Foreskin melanocyte (primary cell): ENCODE measurements at places on chromosomes 5 and 9.

DNA sequence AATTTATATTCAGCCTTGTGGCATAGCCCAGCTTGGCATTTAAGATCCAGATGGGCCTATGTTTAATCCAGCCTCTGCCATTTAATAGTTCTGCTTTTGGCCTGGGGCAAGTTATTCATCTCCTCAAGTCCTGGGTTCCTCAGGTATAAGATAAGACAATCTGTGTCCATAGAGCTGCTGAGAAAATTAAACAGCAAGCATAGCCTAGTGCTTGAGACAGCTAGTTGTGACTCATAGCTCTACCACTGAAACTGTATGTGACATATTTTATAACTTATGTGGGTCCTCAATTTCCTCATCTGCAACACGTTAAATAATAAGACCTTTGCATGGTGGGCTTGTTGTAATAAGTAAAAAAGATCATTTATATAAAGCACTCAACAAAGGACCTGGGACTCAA is 53.3 kb upstream of the ATP10B start:
- DNase-seq = no peak

DNA sequence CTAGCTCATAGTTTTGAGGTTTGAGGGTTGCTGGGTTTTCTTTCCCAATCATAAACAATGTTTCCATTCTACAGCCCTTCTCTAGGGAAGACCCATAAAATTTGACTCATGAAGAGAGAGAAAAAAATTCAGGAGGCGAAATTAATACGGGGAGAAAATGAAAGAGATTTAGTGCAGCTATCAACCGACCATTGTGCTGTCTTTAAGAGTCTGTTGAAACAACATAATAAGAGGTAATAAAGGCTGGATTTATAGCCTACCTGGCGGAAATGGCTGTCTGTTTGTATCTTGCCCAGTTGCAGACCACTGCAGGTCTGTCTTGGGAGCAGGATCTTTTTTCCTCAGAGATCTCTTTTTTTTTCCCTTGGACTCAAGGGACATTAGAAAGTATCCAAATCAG is 66.9 kb downstream of the TLR4 start:
- peak; percentile 27 for DNase-seq

DNA sequence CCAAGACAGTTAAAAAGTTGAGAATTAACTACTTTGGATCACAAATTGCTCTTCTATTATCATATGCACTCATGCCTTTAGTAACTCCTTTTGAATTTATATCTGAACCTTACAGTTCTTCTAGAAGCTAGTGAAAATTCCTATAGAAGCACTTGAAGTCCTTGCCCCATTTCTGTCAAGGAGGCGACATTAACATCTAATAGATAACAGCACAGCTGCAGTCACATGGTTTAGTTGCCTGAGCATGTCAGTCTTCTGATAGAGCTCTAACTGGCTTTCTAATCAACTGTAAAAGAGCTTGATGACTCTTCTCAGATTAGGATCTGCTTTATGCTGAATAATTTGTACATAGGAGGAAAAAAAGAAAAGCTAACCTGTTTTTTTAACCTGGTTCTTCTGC is 9.0 kb downstream of the RFESD start:
- no peak for DNase-seq

- no peak for DNase-seq
These were observed 20.0 kb downstream of the NTNG2 start for GRCh38 chr9:132181796-132182313.

- no peak for DNase-seq
These were observed 537.4 kb downstream of the TAF11L14 start for GRCh38 chr5:18171684-18172083.

DNA sequence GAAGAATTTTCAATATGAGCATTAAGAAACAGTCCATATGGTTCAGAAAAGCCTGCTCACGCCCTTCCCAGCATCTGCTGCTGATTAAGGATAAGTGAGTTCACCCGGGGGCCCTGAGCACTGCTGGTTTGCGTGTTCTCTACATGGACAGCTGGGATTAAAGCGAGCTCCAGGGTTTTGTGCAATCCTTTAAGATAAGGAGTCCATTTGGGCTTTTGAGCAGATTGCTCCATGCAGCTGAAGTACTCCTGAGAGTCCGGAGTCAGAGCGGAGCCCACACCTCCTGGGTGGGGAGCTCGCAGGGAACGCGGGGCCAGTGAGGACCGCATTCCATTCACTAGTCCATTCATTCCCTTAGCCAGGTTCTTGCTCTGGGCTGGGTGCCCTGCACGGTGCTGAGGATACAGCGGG is 149.3 kb upstream of the COL5A1 start:
- no peak for DNase-seq

GRCh38 chr5:142636093-142636492 is 49.8 kb downstream of the FGF1 start:
- no peak for DNase-seq
